Esophagus muscularis mucosa (tissue), 4 donors: ENCODE measurements at places on chromosomes 2 and 18.

- DNase-seq: no peak
These were observed 58.1 kb downstream of the NDUFA10 start for GRCh38 chr2:239966853-239967552.

DNA sequence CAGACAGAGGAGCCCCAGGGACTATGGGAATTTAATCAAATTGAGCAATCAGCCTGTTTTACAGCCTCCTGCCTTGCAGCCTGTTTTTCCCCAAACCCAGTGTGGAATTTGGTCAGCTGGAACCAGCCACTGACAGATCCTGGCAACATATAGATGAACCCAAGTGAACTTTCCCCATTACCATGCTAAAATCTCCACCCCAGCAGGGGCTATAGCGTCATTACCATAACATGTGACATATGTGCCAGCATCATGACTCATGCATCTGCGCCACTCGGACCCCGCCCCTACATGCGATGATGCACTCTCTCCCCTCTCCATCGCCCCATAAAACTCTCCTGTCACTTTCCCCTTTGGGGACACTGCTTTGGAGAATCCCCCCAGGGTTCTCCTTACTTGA, 17.3 kb upstream of the FEZ2 start:
- no peak for DNase-seq

GRCh38 chr2:72127401-72128058, 20.1 kb downstream of the CYP26B1 start:
- no peak for DNase-seq

DNA sequence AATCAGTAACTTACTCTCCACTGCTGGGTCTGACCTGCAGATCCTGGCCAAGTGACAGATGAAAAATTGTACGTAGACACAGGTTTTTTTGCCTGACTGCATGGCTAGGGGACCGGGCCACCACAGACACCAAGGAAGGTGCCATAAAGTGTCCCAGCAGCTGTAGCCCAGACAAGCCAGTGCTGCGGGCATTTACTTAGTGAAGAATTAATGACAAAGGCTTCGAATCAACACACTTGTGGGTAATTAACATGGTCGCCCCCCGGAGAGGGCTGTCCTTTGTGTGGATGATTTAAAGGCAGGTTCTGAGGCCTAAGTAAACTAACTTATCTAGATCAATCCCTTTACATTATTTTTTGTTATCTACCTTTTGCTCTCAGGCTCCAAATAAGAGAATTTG, 1709.1 kb upstream of the LRRTM1 start:
- no peak for DNase-seq
